T-helper 2 cell treated with Interferon-gamma antibody and Interleukin-4, amounts not matched to agents 100 ng/mL and 5 ng/mL, for 36 hours (primary cell): ENCODE measurements at places on chromosomes 7 and 10. TPM values are rescaled to one million over a fixed set of nuclear protein-coding genes. Genes with fewer than 3 reads are reported as not detected.

Gene TUBAL3
- total RNA-seq = not detected in 2 replicates

Gene STEAP2
- 0.02 TPM in 1 of 2 replicates, not detected in the other for total RNA-seq

Gene H2BK1
- total RNA-seq = 0.48 and 1.1 TPM in 2 replicates

Gene SHH
- 0.05 TPM in 2 replicates for total RNA-seq

Gene KIFBP
- total RNA-seq = 13.5 and 14.5 TPM in 2 replicates

Gene SRPK2
- total RNA-seq = 46.3 and 47.5 TPM in 2 replicates

Gene MRPL43
- total RNA-seq = 47.9 and 48.2 TPM in 2 replicates

Gene ORC5
- total RNA-seq = 24.8 and 25.4 TPM in 2 replicates

Gene GATAD1
- 14.5 and 14.8 TPM in 2 replicates for total RNA-seq

Gene GIMAP8
- total RNA-seq = 27.8 and 28.3 TPM in 2 replicates

Gene TCAF2
- total RNA-seq = 20.7 and 21.3 TPM in 2 replicates

Gene PLPP4
- total RNA-seq = not detected in 2 replicates

Gene SOSTDC1
- not detected in 2 replicates for total RNA-seq

Gene SLK
- total RNA-seq = 26.8 and 27.4 TPM in 2 replicates

Gene LMTK2
- total RNA-seq = 13.0 and 14.3 TPM in 2 replicates

Gene NACAD
- total RNA-seq = 0.02 TPM in 1 of 2 replicates, not detected in the other

Gene IGF2BP3
- 13.3 and 15.0 TPM in 2 replicates for total RNA-seq

Gene LOXL4
- not detected in 2 replicates for total RNA-seq

Gene SORCS3
- not detected in 2 replicates for total RNA-seq

Gene DPCD
- 2.0 and 2.8 TPM in 2 replicates for total RNA-seq

Gene OR9A2
- total RNA-seq = not detected in 2 replicates

Gene WNT16
- not detected in 2 replicates for total RNA-seq

Gene INPP5F
- total RNA-seq = 9.6 and 10.6 TPM in 2 replicates

Gene COL17A1
- not detected in 2 replicates for total RNA-seq

Gene FGL2
- total RNA-seq = 3.8 and 5.2 TPM in 2 replicates

Gene CDNF
- total RNA-seq = 0.34 and 0.48 TPM in 2 replicates

Gene MAGI2
- 0.05 TPM in 1 of 2 replicates, not detected in the other for total RNA-seq

Gene TFR2
- total RNA-seq = 11.7 and 13.5 TPM in 2 replicates

Gene PIK3CG
- total RNA-seq = 35.5 and 36.8 TPM in 2 replicates

Gene AVPI1
- 1.1 and 1.3 TPM in 2 replicates for total RNA-seq

Gene CDC14C
- total RNA-seq = not detected in 2 replicates

Gene MEOX2
- total RNA-seq = not detected in 2 replicates

Gene SFTPD
- not detected in 2 replicates for total RNA-seq
